ENCODE measurements at places on chromosomes 4 and X.

DNA sequence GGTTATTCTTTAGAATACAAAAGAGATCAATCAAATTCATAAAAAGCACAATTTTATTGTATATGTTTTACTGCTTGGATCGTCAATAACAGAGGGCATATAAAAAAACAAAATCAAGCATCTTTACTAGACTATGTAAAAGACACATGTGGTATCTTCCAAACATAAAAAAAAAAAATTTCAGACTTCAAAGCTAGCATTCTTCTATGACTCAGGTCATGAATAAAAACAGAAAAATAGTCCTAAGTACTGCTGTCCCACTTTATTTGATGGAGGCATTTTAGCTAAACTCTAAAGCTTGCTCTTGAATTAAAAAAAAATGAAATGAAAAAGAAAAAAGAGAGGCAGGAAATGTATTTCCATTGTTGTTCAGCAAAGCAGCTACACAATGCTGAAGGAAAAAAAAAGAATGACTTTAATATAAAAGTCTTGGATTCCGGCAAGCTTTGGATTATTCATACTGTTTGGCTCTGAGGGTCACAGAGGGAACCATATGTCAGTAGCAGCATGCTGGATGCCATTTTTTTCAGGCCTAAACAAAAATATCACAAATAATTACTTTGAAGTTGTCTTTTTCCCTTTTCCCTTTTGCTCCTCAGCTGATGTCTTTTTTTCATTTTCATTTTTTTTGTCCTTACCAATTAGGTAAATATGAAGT is 249.1 kb upstream of the DIAPH2 start:
- DNase-seq: no peak

DNA sequence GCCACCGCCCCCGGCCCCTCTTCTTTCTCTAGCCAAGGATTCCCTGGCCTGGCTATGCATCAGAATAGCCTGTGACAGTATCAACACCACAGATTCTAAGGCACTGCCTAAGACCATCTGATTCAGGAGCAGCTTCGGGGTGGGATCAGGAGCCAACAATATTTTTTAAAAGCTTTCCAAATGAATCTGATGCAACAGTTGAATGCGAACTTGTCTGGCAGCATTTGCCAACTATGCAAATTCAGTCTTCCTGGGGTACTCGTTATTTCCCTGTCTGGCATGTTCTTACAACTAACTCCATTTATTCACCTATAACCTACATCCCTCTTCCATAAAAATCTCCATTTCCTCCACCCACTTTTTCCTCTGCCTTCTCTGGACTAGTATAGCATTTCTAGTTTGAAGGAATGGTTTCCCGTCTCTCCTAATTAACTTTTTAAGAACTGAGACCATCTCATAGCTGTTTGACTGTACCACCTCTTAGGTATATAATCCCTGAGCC is 36.2 kb upstream of the UGDH start:
- no peak for DNase-seq

DNA sequence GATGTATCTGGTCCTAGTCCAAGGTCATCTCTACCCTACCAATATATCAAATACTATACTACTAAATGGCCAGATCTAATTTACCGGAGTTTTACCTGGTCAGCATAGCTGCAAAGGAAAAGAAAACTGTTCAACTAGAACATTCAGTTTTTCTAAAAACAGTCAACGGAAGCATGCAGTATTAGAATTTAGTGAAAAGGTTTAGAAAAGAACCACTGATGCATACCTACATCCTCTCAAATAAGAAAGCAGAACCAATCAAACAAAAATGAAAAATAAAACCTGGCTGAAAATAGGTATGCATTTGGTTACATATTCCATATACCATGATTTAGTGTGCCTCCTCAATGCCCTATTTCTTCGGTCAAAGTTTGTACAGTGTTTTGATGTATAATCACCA is 140.0 kb downstream of the CHM start:
- DNase-seq: no peak

DNA sequence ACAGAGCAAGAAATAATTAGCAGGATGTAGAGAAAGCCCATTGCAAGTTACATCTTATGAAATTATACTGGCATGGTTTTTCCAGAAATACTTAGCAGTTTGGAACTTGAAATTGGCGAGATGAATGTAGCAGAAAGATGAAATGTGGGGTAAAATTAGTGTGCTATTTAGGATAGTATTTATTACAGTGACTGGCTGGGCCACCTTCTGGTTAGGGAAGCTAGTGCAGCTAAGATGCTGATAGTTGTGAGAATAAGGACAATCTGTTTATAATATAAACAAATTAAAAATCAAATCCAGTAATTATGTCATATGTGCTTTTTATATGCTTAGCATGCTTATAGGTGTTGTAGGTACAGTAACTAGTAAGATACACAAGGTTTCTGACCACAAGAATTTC is 74.8 kb downstream of the IL15 start:
- DNase-seq: no peak

DNA sequence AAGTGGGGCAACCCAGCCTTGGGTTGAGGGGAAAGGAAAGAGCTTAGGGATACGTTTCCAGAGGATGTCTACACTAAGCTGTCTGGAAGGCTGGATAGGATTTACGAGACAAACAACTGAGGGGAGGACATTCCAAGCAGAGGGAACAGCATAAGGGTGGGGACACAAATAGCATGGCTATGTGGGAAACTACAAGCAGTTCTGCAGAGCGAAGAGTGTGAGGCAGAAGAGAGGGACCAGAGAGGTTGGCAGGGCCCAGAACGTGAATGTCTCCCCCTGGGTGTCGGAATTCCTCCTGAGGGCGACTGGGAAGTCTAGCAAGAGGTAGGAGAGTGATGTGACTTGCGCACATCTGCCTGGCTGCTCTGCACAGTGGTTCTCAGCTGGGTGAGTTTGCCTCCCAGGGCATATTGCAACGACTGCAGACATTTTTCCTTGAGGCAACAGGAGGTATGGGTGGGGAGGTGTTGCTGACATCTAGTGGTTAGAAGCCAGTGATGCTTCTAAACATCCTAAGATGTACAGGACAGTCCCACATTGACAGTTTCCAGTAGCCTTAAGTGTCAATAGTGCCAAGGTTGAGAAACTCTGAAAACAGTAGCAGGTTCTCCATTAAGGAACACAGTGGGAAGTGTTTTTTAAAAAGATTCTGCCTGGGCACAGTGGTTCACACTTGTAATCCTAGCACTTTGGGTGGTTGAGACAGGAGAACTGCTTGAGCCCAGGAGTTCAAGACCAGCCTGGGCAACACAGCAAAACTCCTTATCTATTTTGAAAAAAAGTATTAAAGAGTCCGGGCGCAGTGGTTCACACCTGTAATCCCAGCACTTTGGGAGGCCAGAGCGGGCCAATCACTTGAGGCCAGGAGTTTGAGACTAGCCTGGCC is 9.2 kb downstream of the NDUFA1 start:
- peak; percentile 33 for DNase-seq

DNA sequence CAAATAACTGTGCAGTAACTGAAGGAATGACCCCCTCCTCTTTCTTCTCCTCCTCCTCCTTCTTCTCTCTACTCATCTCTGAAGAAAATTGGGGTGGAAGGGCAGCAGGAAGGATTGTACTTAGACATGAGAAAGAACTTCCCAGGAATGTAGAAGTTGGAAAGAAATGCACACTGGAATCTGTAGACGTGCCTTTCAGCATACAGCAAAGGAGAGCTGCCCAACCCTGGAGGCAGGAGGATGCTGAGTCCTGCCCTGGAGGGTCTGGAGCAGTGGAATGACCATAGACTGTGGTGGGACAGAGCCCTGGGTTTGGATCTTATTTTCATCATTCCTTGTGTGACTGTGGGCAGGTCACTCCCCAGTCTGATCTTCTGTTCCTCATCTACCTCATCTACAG is 80.1 kb downstream of the PJA1 start:
- no peak for DNase-seq

GRCh38 chr4:130214268-130214667 is 1118.3 kb downstream of the C4orf33 start:
- no peak for DNase-seq
